ENCODE measurements at places on chromosomes 7 and 10.
A peak's percentile ranks its signal among the peaks of the same experiment; 100 is the strongest.

DNA sequence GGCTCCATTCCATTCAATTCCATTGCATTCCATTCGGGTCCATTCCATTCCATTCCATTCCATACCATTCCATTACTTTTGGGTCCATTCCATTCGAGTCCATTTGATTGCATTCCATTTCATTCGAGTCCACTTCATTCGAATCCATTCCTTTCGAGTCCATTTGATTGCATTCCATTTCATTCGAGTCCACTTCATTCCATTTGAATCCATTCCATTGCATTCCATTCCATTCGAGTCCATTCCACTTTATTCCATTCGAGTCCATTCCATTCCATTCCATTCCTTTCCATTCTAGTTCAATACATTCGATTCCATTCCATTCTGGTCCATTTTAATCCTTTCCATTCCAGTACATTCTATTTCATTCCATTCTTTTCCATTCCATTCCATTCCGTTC lies 334.0 kb downstream of the ZNF33B start:
- DNase-seq: no peak

DNA sequence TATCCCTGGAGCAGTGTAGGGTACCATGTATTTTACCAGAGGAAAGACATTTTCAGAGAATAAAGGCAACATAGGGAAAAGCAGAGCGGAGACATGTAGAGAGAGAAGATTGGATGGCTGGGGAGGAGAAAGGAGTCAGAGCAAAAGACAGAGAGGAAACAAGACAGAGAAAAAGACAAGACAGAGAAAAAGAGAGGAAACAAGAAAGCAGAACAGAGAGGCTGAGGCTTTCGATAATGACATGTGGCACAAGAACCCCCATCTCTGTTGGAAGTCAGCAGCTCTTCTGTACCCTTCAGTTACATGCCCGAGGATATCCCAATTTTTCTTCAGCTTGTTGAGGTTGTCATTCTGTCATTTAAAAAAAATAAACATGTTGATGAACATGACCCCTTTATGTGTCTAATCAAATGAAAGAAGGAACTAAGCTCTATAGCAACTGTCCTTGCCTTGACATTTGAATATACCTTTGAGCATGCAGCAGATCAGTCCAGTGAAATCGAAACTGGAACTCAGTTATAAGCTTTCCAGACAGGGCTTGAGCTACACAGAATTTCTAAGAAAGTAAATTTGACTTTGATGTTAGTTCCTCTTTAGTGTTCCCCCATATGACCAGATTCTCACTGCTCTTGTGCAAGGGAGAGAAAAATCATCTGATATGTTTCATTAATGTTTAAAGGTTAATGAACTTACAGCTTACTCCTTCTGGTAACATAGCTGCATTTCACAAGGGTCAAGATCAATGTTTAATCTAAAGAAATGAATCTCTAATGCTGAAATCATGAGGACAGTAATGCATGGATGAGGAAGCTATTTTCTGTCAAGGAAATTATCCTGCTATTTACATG lies 75.1 kb upstream of the SP4 start:
- DNase-seq: no peak

- no peak for DNase-seq
Measured at GRCh38 chr10:24518411-24518810, 205.3 kb downstream of the ARHGAP21 start.

DNA sequence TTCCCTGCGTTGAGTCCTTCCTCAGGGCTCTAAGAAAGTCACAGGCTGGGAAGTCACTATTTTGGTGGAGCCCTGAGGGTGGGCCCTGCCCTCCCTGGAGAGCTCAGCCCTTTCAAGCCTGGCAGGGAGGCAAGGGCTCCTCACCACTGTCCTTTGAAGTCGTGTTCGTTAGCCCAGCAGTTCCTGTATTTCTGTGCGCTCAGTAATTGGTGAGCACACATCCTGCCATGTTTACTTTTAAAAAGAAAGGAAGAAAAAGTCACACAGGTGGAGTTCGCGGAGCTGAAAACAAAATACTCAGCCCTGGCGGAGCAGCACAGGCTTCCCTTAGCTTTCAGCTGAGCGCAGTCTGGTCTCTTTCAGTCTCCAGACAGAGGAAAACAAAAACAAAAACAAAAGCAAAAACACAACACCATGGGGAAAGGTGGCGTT lies 37.1 kb downstream of the PRKCQ start:
- DNase-seq: no peak

DNA sequence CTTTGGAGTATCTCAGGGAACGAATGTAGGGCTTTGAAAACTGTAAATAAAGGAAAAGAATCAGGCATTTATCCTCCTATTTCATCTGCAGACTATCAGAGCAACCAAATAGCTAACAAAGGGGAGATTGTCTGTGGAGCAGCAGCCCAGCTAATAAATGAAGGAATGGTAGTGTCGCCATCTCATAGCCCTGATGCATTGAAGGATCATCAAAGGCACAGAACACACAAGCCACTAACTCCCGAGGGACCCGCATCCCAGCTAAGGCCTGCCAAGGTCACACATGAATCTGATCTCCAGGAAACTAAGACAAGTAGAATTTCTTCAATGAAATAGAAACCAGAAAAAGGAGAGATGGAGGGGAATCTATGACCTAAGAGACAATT lies 38.2 kb downstream of the CALML5 start:
- no peak for DNase-seq

DNA sequence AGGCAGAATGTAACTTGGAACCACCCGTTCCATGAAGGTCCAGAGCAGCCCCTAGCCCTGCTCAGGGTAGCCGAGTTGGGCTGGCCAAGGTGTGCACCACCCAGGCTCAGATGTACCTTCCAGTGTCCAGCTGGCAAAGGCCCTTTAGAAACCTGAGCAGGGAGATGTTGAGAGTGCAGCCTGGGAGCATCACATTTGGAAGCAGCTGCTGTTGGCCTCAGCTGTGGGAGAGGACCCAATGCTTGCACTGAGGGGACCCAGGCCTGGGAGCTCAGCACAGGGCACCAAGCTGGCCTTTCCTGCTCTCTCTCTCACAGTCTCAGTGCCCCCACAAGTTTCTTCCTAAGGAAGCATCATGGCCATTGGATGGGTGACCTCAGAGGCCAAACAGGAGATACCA lies 33.5 kb downstream of the ANXA8 start:
- no peak for DNase-seq

- no peak for DNase-seq
Measured at GRCh38 chr7:95794917-95795515, 22.7 kb downstream of the DYNC1I1 start.

DNA sequence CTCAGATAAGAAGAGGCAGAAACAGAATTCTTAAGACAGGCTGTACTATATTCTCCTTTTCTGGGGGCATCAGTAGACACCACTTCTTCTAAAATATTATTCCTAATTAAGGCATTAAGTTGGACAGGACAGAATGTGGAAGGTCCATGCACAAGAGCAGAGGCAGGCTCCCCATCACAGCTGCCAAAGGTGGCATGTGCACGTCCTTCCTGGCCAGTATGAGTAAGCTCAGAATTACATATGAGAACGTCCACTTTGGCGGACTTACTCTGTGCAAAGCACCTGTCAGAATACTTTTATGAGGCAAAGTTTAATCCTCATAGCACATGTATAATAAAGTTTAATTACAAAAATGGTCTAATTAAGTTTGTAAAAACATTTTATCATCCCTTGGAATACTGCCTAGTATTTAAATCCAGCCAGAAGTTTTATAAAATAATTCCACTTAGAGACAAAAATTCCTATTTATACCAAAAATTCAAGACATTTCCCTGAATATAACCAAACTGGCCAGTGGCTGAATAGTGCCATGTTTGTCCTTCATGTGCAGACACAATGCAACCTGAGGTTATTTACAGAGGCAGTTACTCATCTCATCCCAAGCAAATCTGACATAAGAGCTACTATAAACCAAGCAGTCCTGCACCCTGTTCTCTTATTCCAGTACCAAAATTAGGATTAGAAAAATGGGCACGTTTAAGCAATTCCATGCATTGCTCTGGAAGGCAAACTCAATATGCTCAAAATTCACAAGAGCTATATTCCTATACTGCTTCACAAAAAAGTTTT lies 65.5 kb downstream of the CACUL1 start:
- no peak for DNase-seq

GRCh38 chr10:106705681-106706100 lies 458.8 kb downstream of the SORCS1 start:
- peak; percentile 28 for DNase-seq

GRCh38 chr7:84232646-84233045 lies 38.1 kb upstream of the SEMA3A start:
- DNase-seq: no peak

- no peak for DNase-seq
Measured at GRCh38 chr10:101614663-101615524, 26.8 kb downstream of the DPCD start.

- DNase-seq: no peak
Measured at GRCh38 chr10:76581506-76582256, 1055.9 kb downstream of the KCNMA1 start.

DNA sequence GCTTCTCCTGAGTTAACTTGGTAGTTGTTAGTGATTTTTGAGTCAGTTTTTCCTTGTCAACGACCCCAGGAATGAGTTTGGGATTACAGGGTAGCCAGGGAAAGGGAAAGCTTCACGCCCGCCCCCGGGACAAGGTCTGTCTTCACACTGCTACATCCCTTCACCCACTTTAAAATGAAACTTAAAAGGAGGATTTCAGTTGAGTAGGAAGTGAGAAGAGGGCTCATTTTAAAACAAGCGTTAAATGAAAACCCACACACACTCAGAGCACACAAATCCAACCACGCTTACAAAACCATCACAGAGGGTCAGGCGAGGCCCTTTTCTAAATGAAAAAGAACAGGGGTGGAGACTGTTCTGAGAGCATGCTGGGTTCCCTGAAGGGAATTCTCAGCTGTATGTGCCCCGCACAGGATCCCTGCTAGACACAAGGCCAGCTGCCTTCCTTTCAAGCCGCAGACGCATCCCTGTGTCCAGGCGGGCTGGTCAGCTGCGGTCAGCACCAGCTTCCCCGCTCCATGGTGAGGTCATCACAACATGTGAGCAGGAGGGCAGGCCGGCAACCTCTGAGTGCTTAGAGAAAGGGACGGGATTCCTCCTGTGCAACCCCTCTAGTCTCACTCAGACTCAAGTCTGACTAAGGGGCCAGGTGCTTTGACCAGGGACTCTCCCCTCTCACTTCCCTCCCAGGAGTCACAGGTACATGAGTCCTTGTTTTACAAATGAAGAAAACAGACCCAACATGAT lies 111.8 kb downstream of the EGFR start:
- DNase-seq: no peak

GRCh38 chr7:64557601-64558322 lies 5.1 kb downstream of the ZNF680 start:
- DNase-seq: no peak

DNA sequence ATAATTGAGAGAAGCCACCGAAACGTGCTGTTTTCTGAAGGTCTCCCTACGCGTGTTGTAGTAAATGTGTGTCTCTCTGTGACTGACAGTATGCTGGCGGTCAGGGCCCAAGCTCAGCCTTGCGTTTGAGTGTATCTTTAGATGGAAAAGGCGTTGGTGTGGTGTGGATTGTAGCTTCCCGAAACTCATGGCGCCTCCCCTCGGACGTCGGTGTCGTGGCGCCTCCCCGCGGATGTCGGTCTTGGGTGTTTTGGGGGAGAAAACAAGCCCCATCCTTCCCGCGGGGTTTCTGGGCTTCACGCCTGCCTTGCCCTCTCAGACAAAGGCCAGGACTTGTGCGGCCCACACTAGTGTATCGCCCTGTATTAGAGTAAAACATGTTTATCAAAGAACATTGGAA lies 12.8 kb downstream of the SUN1 start:
- no peak for DNase-seq

- no peak for DNase-seq
Measured at GRCh38 chr7:90723866-90724265, 127.7 kb downstream of the CDK14 start.

GRCh38 chr10:50992356-50992901 lies 81.9 kb upstream of the PRKG1 start:
- no peak for DNase-seq

- DNase-seq: no peak
Measured at GRCh38 chr7:15446722-15447121, 115.1 kb downstream of the AGMO start.

GRCh38 chr7:101832205-101832631 lies 14.8 kb downstream of the CUX1 start:
- DNase-seq: no peak

- no peak for DNase-seq
Measured at GRCh38 chr7:5582532-5582935, 158.9 kb upstream of the TNRC18 start.

- DNase-seq: no peak
Measured at GRCh38 chr7:138607216-138608126, 93.7 kb downstream of the SVOPL start.

- DNase-seq: peak; percentile 63
Measured at GRCh38 chr7:117269886-117270285, 53.0 kb downstream of the WNT2 start.

DNA sequence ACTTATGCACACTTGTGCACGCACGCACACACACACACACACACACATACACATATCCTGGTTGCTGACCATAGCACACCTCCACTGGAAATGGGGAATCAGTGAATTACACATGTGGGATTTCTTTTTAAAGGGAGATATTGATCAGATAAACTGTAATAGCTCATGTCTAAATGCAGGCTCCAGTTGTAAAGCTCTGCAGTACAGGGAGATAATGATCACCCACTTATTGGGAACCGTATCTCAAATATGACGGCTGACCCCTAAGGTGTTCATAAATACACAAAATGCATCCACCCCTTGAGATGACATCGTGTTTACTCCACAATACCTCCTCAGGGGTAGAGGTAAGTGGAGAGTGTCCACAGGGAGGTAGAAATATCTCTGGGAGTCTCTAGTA lies 79.2 kb downstream of the PLXNA4 start:
- no peak for DNase-seq

GRCh38 chr10:117980216-117980615 lies 66.5 kb downstream of the RAB11FIP2 start:
- peak; percentile 56 for DNase-seq

- DNase-seq: peak; percentile 14
Measured at GRCh38 chr7:140876519-140877248, 48.0 kb downstream of the BRAF start.

GRCh38 chr7:88546808-88547207 lies 212.7 kb upstream of the ZNF804B start:
- no peak for DNase-seq

DNA sequence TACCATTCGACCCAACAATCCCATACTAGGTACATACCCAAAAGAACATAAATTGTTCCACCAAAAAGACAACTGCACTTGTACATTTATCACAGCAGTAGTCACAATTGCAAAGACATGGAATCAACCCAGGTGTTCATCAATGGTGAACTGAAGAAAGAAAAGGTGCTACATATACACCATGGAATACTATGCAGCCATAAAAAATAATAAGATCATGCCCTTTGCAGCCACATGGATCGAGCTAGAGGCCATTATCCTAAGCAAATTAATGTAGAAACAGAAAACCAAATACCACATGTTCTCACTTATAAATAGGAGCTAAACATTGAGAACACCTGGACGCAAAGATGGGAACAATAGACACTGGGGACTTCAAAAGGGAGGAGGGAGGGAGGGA lies 79.3 kb upstream of the NEBL start:
- no peak for DNase-seq

Data from fibroblast of skin of left quadriceps (primary cell).